ENCODE measurements at places on chromosomes 3 and 15.

GRCh38 chr3:167184511-167184910, 195.6 kb downstream of the ZBBX start:
- DNase-seq: no peak

- DNase-seq: no peak
Observed at GRCh38 chr3:149273096-149273751, 51.6 kb upstream of the CP start.

- DNase-seq: no peak
Observed at GRCh38 chr3:129228891-129229585, 20.4 kb upstream of the COPG1 start.

DNA sequence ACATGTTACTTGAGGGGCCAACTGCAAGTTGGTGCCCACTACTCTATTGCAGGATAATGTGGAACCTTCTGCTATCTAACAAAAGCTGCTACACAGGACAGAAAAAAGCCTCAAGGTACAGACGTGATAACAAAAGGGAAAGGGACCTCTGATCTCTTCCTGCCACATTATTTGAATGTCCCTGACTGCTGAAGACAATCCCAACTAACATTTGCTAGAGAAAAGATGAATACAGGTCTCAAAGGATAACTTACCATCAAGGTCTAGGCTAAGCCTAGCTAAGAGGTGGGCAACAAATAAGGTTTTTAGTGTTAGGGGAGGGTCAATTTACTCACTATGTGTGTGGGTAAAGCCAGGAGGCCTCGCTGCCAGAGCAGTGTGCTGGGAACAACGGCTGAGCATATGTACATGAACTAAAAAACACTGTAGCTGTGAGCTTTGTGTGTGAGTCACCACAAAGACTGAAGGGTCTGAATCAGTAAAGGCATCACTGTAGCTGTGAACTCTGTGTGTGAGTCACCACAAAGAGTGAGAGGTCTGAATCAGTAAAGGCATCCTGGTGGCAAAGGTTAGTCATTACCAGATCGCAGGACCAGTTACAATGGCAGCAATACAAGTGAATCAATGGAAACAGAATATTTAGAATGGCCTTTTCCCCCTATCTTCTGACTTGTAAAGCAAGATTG, 111.7 kb downstream of the LMLN start:
- no peak for DNase-seq

GRCh38 chr3:138842483-138843188, 7.9 kb upstream of the PIK3CB start:
- DNase-seq: no peak
